ENCODE measurements at places on chromosomes 6 and 20. TPM values are rescaled to one million over a fixed set of nuclear protein-coding genes. Genes with fewer than 3 reads are reported as not detected.

Gene ME1
- not detected for total RNA-seq

Gene GSTA3
- total RNA-seq, result not detected

Gene ANKRD66
- not detected for total RNA-seq

DNA sequence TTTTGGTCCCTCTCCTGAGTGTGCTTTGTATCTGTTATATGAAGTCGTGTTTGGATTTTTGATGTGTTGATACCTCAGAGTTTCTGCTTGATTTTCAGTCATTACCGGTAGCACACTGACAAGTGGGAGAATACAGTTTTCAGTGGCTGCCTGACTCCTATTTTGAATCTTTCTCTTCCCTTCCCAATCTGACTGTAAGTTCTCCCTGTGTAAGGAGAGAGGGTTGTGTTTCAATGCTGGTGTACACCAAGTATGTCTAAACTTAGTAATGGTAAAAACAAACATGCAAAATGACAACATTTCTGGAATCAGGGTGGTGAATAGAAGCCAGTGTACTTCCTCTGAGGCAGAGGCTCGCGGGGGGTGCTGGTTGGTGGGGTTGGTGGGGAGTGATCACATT lies 103.4 kb downstream of the HIVEP1 start:
- no peak for DNase-seq

GRCh38 chr6:788058-788457 lies 95.1 kb upstream of the EXOC2 start:
- DNase-seq, result no peak

GRCh38 chr6:47144306-47144705 lies 102.2 kb upstream of the ADGRF1 start:
- no peak for DNase-seq

DNA sequence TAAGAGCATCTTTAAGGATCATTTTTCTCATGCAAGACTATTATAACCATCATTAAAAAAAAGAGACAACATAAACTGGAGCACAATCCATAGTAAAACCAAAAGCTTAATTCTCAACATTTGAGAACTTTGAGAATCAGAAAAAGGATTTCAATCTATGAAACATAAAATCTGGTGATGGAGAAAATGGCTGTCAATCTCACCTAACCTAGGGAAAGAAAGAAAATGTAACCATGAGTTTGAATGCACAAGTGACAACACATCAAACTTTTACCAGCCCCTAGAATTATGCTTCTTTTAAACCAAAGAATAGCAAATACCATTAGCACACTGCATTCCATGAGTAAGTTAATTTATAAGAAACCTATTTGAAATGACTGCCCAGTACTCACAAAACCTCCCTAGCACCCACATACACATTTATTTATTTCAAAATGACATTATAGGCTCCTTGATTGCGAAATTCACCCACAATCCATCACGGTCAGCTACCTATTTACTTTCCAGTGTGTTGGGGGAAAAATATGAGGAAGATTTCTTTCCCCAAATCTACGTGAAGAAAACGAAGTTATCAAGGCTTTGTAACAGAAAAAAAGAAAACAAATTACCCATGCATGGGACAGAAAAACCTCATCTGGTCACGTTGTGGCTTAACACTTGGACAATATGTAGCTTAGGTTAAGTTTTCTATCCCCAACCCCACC lies 828 bp downstream of the ASCC3 start:
- DNase-seq, result no peak

- no peak for DNase-seq
Measured at GRCh38 chr20:15475483-15475882, 1097.8 kb downstream of the KIF16B start.

DNA sequence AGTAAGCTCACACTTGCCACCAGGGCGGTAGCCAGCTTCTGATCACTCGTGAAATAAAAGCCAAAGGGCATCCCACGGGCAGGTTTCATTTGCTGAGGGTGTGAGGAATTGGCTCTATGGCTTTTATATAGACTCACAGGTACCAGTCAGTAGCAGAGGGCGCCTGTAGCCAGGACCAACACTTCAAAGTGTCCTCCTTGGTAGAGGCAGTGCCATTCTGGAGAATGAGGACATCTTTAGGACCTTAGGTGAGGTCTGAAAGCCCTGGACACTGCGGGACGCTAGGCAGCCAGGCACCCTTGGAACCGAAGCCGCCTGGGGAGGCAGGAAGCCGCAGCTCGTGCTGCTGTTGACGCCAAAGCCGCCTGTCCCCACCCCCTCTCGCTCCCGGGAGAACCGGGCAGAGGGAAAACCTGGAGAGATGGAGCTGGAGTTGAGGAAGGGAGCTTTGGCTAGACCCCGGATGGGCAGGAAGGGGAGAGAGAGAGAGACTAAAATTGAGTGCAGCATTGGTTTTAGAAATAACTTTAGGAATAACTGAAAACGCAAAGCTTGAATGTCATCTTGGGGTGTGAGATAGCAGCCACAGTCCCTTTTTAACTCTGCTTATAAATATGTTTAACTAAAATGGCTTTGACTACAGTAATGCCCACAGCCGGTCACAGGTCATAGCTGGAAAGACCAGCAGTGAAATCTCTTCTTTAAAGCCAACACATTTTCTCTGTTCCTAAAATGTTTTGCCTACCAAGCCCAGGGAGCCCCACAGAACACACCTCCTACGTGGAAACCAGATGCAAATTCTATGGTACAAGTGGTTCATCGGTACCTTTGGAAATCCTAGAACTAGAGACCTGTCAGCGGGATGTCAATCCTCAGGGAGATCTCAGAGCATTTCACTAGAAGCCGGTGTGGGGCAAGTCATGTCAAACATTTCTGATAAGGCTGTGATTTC lies 128.5 kb upstream of the CDYL start:
- no peak for DNase-seq
